ENCODE measurements at places on chromosomes 1 and 21.

- DNase-seq: no peak
Measured at GRCh38 chr1:34549199-34549598, 205.6 kb upstream of the GJB5 start.

GRCh38 chr21:28018741-28019669 lies 973.7 kb downstream of the LTN1 start:
- no peak for DNase-seq

- no peak for DNase-seq
Measured at GRCh38 chr1:232765542-232765941, 39.7 kb upstream of the MAP10 start.

DNA sequence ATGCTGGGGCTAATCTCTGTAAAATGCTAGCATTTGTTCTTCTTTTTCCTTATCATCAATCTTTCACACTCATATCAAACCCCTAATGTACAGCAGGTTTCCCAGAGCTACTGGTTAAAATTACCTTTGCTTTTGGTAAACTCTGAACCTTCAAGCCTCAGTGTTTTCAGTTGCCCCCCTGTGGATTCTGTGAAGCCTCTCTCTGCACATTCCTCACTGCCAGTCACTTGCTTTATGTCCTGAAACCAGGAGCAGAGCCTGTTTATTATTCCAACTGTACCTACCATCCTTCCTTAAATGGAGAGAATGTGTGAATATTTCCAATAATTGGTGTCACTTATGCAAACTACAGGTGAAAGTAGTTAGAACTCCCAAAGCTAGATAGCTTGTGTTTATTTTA lies 134.2 kb downstream of the NEK7 start:
- no peak for DNase-seq

- DNase-seq: no peak
Measured at GRCh38 chr1:28890435-28890834, 23.9 kb upstream of the EPB41 start.

DNA sequence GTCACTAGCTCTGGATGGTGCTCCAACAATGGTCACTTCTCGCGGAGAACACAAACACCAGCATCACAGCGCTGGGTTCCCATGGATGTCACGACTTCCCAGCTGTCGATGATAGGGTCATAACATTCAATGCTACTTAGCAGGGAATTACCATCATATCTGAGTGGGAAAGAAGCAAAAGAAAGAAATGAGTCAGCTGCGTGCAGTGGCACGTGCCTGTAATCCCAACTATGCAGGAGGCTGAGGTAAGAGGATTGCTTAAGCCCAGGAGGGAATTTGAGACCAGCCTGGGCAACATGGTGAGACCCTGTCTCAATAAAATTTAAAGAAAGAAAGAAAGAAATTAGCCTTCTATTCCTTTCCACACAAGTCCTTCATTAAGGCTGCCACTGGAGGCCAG lies 3.6 kb upstream of the RABIF start:
- DNase-seq: no peak

DNA sequence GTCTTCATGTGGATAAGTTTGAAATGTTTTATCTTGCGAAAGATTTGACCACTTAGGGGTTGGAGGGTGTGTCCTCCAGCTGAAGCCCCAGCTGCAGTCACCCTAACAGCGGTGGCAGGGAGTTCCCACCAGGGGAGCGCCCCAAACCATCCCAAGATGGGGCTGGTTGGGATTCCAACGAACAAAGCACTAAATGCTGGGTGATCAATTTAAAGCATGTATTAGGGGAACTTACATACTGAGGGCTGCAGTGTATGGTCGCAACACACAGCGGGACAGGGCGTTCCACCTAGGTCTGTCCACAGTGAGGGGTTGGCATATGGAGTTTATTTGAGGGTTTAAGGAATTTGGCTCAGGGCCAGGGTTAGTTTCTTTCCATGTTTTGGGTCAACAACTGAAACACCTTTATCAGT lies 26.3 kb downstream of the SLC37A1 start:
- DNase-seq: no peak

- no peak for DNase-seq
Measured at GRCh38 chr21:29347274-29347681, 48.6 kb downstream of the BACH1 start.

DNA sequence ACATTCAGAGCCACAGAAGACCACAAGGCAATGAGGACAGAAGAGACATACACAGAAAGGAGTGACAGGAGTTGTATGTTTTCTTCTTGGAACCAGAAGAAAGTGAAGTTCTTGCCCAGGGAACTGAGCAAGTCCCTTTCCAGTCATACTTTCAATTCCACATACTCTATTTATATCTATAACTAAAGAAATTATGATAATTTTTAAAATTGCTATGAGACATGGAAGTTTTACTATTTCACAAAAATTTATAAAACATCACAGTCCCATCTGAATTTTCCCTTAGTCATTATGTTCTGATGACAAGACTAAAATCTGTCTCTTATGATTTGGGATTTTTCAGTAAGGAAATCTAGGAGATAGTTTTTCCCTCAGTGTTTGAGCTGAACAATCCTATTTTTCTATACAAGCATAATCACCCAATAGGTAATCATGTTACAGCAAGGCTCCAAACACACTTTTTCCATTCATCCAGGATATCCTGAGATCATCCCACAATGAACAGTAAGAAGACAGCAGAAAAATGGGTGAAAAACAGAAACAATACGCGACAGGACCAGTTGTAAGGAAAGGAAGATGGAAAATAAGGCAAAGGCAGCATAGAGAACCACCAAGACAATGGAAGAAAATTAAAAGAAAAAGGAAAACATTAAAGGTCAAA lies 154.6 kb downstream of the VAV3 start:
- DNase-seq: no peak

DNA sequence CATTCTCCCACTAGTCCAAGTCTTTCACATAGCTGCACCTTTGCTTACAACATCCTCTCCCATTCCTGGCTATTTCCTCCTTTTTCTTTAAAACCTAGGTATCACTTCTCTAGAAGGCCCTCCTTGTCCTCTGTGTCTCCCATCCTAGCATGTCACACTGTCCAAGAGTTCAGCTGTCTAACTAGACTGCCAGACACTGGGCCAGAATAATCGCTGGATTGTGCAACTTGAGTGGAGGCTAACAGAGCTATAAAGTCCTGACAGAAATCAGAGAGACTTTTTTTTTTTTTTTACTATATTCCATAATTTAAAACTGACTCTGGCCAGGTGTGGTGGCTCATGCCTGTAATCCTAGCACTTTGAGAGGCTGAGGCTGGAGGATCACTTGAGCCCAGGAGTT lies 4.2 kb upstream of the ANGPTL7 start:
- DNase-seq: no peak

- DNase-seq: no peak
Measured at GRCh38 chr21:41703857-41704501, 62.9 kb downstream of the RIPK4 start.

- DNase-seq: no peak
Measured at GRCh38 chr1:53392460-53392859, 64.6 kb upstream of the LRP8 start.

GRCh38 chr1:216632980-216633379 lies 90.2 kb downstream of the ESRRG start:
- DNase-seq: no peak

DNA sequence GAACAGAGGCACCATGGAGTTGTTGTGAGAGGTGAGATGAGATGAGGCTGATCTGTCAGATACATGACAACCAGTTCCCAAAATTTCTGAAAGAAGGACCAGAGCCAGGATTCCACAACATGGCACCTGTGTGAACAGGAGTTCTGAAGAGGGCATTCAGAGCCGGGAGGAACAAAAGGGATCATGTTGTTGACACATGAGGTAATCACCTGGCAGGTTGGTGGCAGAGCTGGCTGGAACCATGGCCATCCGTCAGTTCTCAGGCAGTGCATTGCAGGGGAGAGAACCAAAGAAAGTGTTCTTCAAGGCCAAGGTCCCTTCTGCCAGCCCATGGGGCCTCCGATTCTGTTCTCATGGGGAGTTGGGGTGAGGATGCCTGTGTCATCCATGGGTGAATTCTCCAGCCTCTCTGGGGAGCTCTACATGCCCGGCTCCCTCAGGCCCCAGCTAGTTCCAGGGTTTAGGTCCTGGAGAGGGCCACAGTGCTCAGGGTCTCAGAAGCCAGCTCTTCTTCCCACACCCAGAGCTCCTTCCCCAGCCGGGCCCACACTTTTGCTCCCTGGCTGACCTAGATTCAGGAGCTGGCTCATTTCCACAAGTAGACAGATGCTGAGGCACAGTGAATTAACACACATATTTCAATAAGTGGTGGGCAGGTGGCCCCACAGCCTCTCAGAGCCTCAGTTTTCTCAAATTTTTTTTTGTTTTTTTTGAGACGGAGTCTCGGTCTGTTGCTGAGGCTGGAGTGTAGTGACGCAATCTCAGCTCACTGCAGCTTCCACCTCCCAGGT lies 49.1 kb upstream of the CTPS1 start:
- DNase-seq: no peak

GRCh38 chr1:101366513-101367215 lies 129.8 kb downstream of the S1PR1 start:
- no peak for DNase-seq

DNA sequence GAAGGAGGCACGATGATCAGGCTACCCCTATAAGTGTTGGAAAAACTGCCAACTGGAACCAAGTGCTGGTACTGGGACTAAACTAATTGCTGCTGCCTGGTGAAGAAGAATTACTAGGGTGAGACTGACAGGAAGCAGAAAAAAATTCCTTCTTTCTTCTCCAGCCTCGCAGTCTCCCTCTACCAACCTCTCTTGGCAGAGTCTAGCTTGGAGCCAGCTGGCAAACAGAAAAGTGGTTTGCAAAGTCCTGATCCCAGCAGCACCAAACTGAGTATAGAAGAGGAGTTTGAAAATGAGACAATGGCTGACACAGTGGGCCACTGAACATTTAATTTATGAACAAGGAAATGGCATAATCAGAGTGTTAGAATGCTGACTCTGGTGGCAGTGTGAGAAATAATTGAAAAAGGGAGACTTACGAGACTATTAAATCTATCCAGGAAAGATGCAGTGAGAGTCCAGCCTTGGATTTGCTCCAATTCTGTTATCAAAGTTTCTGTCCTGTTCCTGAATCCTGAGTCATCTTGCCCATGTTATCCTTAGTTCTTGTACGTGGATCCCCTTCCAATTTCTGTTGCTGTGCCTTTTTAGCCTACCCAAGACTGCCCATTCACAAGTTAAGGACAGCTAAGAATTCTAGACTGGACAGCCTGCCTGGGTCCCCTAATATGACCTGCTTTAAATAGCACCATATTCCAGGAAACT lies 23.7 kb upstream of the DISP1 start:
- DNase-seq: no peak

GRCh38 chr1:198068285-198068684 lies 88.5 kb upstream of the NEK7 start:
- no peak for DNase-seq

- DNase-seq: no peak
Measured at GRCh38 chr1:48115835-48116234, 106.7 kb upstream of the SLC5A9 start.

GRCh38 chr1:202131956-202132821 lies 9.5 kb downstream of the GPR37L1 start:
- DNase-seq: peak; percentile 79

- DNase-seq: no peak
Measured at GRCh38 chr1:154353966-154354365, 28.6 kb downstream of the ATP8B2 start.

- DNase-seq: no peak
Measured at GRCh38 chr1:228207381-228207810, 448 bp upstream of the OBSCN start.

DNA sequence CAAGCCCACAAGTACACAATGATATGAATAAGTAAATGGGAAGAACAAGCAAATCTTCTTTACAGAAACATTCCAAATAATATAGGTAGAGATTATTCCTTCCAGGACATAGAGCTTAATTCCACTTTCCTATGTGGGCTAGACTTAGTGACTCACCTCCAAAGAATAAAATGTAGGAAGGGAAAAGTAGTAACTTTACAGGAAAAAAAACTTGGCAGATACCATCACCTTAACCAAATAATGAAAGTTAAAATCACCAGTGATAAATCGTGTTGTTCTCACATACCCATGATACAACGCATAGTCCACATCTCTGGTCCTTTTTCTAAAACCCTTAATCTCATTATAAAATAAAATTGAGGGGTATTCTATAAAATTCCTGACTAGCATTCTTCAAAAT lies 260.8 kb downstream of the SPATA17 start:
- DNase-seq: no peak

DNA sequence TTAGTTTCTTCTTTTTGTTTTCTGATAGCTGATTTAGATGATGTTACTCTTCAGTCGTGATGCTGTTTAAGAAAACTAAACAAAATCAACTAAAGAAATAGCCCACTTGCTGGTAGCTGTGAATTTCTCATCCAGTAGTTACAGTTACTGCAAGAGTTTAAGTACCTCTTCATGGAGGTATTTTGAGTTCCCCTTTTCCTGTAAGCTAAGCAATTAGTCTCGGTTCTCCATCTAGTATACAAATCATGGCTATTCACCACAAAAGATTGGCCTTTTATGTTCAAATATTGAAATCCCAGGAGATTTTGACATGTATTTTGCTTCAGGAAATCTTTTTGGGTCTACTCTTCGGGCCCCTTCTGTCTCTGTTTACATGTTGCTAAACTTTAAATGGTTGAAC lies 31.1 kb downstream of the HUNK start:
- DNase-seq: no peak

DNA sequence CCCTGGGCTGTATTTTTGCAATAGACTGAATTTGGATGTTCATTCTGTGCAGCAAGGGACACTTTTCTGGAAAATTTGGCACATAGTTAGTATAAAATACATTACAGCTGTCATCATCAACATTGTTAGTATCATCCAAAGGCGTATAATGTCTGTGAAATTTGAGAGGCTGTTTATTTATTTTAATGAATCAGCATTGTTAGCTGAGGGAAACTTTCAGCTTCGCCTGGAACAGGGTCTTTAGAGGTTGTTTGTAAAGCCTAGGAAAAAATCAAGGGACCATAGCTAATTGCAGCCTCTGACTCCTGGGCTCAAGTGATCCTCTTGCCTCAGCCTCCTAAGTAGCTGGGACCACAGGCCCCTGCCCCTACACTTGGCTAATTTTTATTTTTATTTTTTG lies 106.8 kb upstream of the USP24 start:
- no peak for DNase-seq

DNA sequence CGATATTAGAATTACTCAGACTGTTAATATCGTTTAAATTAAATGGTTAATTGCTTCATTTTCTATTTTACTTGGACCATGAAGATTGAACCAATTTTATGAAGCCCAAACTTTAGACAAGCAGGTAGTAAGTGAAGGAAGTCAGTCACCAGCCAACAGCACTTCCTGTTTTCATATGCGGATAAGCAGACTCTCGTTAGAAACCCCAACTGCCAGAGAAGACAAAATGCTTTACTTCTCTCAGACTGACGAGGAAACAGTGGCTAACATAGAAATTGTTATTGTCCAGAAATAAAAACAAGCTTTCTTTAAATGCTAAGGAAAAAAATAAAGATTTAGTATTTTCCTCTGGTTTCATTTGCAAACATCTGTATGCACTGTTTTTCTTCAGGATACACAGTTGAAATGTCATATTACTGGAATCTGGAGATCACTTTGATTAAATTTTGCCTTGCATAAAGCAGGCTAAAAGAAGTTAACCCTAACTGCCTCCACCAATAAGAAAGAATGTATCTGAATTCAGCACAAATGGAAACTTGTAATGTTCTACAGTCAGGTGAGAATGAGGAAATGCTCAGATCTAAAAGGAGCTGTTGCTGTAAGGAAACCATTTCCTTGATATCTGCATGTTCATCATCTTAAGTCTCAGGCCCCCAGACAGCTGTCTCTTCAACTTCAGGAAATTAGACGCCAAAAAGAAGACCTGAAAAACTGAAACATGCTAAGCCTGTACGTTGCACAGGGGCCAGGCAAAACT lies 129.8 kb upstream of the SAMSN1 start:
- no peak for DNase-seq

All from ascending aorta (tissue), 2 donors.